Thyroid gland (tissue), 4 donors: ENCODE measurements at places on chromosomes 5 and 9. TPM values are rescaled to one million over a fixed set of nuclear protein-coding genes. Genes with fewer than 3 reads are reported as not detected.
A peak's percentile ranks its signal among the peaks of the same experiment; 100 is the strongest.

DNA sequence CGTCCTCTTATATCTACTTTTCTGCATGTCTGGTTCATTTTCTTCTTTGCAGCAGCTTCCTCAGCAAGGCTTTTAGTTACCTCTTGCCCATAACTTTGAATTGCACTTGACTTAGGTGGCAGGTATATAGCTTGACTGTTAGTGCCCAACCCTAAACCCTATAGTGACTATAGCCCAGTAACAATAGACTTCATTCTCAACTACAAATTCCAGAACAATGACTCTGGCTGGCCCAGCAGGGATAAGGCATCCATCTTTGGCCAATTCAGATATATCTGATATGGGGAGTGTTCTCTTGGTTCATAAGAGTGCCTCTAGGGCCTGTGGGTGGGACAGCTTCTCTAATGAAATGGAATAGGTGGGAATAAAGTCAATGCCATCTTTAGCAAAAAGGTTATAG lies 246.2 kb downstream of the DMRT2 start:
- no peak for DNase-seq
- no peaks in the 10 kb centered on the region for H3K4me1 ChIP-seq
- H3K4me3 ChIP-seq = no peak overlapping the region
- no peaks in the 10 kb centered on the region for H3K27me3 ChIP-seq

DNA sequence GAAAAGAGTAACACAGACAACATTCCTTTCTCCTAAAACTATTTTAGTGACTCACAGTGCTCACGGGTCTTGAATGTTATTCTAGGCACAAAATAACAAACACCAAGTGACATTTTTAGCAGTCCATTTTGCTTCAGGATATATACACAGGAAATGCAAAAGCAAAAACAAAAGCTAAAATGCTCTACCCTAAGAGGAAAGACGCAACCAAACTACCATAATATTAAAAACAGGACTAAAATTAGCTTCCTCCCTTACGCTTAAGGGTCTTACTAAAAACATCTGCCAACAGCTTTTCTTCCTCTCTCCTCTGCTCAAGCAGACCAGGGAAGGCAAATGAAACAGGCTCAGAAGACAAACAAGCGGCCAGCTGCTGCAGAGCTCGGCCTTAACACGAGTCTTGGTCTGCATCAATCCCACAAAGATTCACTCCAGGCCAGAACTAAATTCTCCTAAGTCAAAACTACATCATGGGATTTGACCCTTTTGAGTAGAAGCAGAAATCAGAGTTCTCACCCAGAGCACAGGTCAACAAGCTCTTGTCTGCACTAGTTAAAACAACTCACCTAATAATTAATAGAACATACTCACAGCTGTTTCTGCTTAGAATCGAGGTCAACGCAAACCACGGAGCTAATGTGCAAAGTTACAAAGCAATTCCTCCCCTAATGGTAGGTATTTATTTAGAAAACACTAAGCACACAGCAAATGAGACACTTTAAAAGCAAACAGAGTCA lies 62.3 kb downstream of the RAPGEF1 start:
- no peak overlapping the region for H3K4me3 ChIP-seq
- H3K27me3 ChIP-seq = no peaks in the 10 kb centered on the region
- H3K4me1 ChIP-seq = peaks cover 76% of the 10 kb centered on the region
- DNase-seq = no peak

GRCh38 chr9:109886617-109887016 lies 106.6 kb downstream of the PALM2AKAP2 start:
- H3K27ac ChIP-seq = no peak overlapping the region
- H3K27me3 ChIP-seq = no peaks in the 10 kb centered on the region
- no peak for DNase-seq

DNA sequence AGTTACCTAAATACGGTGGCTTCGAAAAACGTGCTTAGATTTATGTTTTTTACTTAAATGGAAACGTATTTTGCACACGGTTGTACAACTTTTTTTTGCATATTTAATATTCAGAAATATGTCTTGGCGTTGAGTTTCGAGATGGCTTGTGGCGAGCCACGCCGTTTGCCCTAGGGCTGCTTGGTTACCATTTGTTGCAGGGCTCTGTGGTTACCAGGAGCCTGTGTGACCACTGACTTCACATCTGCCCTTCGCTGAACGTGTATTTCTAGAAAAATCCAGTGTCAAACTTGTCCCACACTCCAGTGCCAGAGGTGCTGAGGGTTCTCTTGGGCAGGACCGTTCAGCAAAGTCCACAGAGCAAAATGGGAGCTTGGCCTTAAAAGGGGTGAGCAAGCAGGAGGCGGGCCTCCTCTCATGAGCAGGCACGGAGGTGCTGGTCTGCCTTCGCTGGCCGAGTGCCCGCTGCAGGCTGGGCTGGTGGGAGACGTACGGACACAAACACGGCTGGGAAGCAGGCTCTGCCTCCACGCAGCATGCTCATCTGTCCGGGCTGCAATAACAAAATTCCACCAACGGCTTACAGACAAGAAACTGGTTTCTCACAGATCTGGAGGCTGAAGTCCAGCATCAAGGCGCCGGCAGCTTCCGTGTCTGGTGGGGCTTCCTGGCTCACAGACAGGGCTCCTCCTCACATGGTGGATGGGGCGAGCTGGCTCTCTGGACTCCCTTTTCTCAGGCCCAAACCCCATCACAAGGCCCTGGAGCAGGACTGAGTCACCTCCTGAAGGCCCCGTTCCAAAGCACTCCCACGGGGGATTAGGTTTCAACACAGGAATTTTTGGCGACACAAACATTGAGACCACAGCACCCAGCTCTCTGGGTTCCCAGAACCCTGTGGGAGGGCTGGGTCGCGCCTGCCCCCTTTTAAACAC lies 5.4 kb downstream of the MRPL36 start:
- H3K4me3 ChIP-seq = no peak overlapping the region
- DNase-seq = no peak
- peaks cover 16% of the 10 kb centered on the region for H3K36me3 ChIP-seq
- H3K27ac ChIP-seq = no peak overlapping the region

Gene FAM221B
- total RNA-seq = not detected

Gene MSX2
- total RNA-seq = 0.29 TPM

Gene TOPORS
- 28.2 TPM for total RNA-seq

GRCh38 chr9:92506184-92506857 lies 24.0 kb upstream of the ASPN start:
- peak; percentile 3 for DNase-seq
- no peaks in the 10 kb centered on the region for H3K27me3 ChIP-seq
- H3K4me1 ChIP-seq = peaks cover 12% of the 10 kb centered on the region
- H3K4me3 ChIP-seq = no peak overlapping the region

DNA sequence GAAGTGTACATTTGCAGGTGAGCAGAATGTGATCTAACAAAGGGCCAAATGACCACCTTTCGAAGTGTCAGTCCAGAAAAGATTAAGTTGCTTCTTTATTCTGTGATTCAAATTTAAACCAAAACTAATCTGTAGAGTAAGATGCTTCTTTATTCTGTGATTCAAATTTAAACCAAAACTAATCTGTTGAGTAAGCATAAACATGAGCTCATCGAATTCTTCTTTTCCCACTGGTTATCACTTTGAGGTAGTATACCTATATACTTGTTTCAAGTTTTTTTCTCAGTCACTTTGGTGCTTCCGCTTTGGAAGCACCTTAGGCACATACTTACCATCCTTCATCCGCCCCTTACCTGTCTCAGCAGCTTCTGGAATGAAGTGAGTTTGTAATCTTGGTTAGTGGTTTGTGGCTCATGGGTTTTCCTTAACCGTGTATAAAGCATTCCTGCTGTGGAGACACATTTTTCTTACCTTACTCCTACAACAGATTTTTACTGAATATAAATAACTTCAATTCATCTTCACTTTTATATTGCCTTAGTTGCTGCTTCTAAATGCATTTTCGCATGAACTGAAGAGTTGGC lies 40.7 kb upstream of the CTXN3 start:
- H3K4me1 ChIP-seq = no peaks in the 10 kb centered on the region
- DNase-seq = no peak
- no peak overlapping the region for H3K4me3 ChIP-seq
- H3K27me3 ChIP-seq = no peaks in the 10 kb centered on the region
- no peak overlapping the region for H3K27ac ChIP-seq

- no peaks in the 10 kb centered on the region for H3K4me1 ChIP-seq
- H3K27me3 ChIP-seq = no peaks in the 10 kb centered on the region
- H3K27ac ChIP-seq = no peak overlapping the region
- H3K36me3 ChIP-seq = no peaks in the 10 kb centered on the region
- H3K4me3 ChIP-seq = no peak overlapping the region
- no peak for DNase-seq
Measured at GRCh38 chr9:117083559-117083958, 331.3 kb downstream of the ASTN2 start.

GRCh38 chr5:15794052-15794985 lies 294.3 kb downstream of the FBXL7 start:
- H3K27ac ChIP-seq = no peak overlapping the region
- no peak overlapping the region for H3K4me3 ChIP-seq
- no peaks in the 10 kb centered on the region for H3K36me3 ChIP-seq

Gene MARCOL
- total RNA-seq = not detected

DNA sequence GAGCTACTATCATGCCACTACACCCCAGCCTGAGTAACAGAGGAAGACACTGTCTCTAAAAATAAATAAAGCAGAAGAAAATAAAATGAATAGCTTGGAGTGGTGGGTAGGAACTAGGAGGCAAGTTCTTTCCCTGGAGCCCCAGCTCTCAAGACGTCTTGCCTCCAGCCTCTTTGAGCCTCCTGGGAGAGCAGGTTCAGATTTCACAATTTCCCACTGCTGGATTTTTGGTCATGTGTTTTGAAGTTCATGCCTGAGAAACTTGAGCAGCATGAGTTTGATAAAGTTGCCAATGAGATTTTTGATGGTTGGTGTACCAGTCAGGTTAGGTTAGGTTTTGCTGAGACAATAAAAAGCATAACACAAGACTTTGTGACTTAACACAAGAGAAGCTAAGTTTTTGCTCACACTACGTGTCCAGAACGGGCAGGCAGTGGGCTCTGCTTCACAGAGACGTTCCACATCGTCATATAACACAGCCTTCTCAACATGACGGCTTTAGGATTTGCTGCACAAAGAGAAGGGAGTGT lies 4.1 kb upstream of the CCDC69 start:
- H3K4me3 ChIP-seq = no peak overlapping the region
- H3K27me3 ChIP-seq = no peaks in the 10 kb centered on the region
- H3K36me3 ChIP-seq = no peaks in the 10 kb centered on the region
- H3K4me1 ChIP-seq = peaks cover 6% of the 10 kb centered on the region

Gene ADCY2
- total RNA-seq = 1.7 TPM

DNA sequence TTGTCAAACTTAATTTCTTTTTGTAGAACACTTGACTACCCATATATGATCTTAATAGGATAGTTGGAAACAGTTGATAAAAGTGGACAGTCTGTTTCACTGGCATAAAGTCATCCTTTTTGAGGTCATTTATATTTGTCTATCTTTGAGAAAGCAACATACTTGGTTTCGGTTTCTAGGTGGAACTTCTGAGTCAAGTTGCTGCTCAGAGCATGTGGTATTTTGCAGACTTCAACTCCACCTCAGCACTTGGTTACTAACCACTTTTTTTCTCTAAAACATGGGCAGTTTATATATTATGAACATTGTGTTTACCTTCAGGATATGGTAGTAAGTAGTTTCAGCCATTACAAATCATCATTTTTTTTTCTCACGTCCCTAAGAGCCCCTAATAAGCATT lies 1749.0 kb upstream of the C9orf72 start:
- no peaks in the 10 kb centered on the region for H3K36me3 ChIP-seq
- no peak overlapping the region for H3K4me3 ChIP-seq
- DNase-seq = no peak
- no peaks in the 10 kb centered on the region for H3K27me3 ChIP-seq
- H3K27ac ChIP-seq = no peak overlapping the region

DNA sequence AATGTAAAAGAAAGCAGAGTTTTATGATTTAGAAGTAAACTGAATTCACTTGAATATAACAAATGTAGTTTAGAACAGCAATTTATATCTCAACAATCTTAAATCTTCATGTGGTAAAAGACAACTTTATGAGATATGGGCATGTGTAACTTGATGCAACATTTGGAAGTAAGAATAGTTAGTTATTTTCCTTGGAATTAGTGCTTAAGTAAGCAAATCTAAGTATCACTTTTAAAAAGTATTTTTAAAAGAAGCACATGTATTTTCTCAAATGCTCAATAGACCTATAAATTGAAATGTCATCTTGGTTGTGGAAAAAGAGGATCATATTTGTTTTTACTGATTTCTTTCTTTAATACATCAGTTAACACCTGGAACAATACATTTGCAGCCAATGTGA lies 340.3 kb upstream of the CDH6 start:
- H3K27ac ChIP-seq = no peak overlapping the region
- DNase-seq = no peak
- H3K4me3 ChIP-seq = no peak overlapping the region
- no peaks in the 10 kb centered on the region for H3K36me3 ChIP-seq

DNA sequence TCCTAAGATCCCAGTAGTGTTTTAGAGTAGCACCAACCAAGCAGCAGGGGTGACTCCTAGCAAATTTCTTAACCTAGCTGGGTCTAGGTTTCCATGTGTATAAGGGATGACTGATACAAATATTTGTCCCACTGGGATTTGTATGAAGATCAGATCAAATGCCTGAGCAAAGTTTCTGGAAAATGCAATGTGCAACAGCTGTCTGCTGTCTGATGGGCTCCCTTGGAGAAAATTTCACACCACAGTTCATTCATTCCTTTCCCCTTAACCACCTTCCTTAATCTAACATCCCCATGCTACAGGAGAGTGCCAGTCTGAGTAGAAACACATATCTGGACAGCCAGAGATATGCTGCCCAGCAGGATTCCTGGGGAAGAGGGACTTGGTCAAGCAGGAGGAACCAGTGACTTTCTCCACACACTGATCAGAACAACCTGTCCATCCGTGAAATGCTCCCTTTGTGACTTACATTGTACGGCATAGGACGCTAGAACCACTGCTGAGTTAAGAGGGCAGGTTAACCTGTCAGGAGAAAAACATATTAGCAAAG lies 53.3 kb downstream of the PTPN3 start:
- H3K27me3 ChIP-seq = no peaks in the 10 kb centered on the region
- H3K27ac ChIP-seq = no peak overlapping the region
- peaks cover 13% of the 10 kb centered on the region for H3K4me1 ChIP-seq
- no peak overlapping the region for H3K4me3 ChIP-seq
- H3K36me3 ChIP-seq = no peaks in the 10 kb centered on the region

Gene F2RL2
- 0.33 TPM for total RNA-seq

- H3K36me3 ChIP-seq = no peaks in the 10 kb centered on the region
- no peak for DNase-seq
- no peaks in the 10 kb centered on the region for H3K27me3 ChIP-seq
- no peak overlapping the region for H3K27ac ChIP-seq
Measured at GRCh38 chr9:115262952-115263351, 145.0 kb upstream of the TNC start.

GRCh38 chr5:153081385-153081784 lies 409.1 kb upstream of the GRIA1 start:
- no peaks in the 10 kb centered on the region for H3K36me3 ChIP-seq
- H3K4me1 ChIP-seq = no peaks in the 10 kb centered on the region
- H3K27ac ChIP-seq = no peak overlapping the region
- H3K4me3 ChIP-seq = no peak overlapping the region
- no peak for DNase-seq

- H3K4me3 ChIP-seq = no peak overlapping the region
- H3K27ac ChIP-seq = no peak overlapping the region
- H3K4me1 ChIP-seq = no peaks in the 10 kb centered on the region
- no peaks in the 10 kb centered on the region for H3K27me3 ChIP-seq
- H3K36me3 ChIP-seq = no peaks in the 10 kb centered on the region
Measured at GRCh38 chr5:173563246-173563645, 53.2 kb downstream of the BOD1 start.

Gene ECSCR
- total RNA-seq = 26.7 TPM

Gene PCDHGA4
- 3.8 TPM for total RNA-seq

- no peak overlapping the region for H3K4me3 ChIP-seq
- no peaks in the 10 kb centered on the region for H3K36me3 ChIP-seq
- H3K27ac ChIP-seq = no peak overlapping the region
- no peaks in the 10 kb centered on the region for H3K4me1 ChIP-seq
Measured at GRCh38 chr5:93603793-93604643, 21.0 kb downstream of the NR2F1 start.
